Activated naive CD8-positive, alpha-beta T cell treated with anti-CD3 and anti-CD28 coated beads for 36 hours (primary cell): ENCODE measurements at places on chromosomes 2 and 18. TPM values are rescaled to one million over a fixed set of nuclear protein-coding genes. Genes with fewer than 3 reads are reported as not detected.

DNA sequence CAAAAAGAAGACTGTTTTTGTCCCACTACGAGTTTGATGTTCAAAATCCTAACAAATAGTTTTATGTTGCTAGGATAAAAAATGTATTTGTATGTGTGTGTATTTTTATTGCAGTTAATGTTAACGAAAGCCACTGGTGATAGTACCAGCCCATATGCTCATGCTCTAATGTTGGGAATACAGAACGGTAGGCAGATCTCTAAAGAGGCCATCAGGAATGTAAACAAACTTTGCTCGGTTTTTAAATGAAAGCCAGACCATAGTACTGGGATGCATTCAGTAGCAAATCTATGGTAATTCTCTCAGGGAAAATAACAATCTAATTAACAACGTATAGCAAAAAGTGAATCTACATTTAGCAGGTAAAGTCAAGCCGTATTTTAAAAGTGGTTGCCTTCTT is 208.1 kb downstream of the NEDD4L start:
- no peak for DNase-seq
- H3K4me1 ChIP-seq, result no peaks in the 10 kb centered on the region
- H3K27me3 ChIP-seq, result no peaks in the 10 kb centered on the region
- no peaks in the 10 kb centered on the region for H3K36me3 ChIP-seq
- no peak overlapping the region for H3K4me3 ChIP-seq

DNA sequence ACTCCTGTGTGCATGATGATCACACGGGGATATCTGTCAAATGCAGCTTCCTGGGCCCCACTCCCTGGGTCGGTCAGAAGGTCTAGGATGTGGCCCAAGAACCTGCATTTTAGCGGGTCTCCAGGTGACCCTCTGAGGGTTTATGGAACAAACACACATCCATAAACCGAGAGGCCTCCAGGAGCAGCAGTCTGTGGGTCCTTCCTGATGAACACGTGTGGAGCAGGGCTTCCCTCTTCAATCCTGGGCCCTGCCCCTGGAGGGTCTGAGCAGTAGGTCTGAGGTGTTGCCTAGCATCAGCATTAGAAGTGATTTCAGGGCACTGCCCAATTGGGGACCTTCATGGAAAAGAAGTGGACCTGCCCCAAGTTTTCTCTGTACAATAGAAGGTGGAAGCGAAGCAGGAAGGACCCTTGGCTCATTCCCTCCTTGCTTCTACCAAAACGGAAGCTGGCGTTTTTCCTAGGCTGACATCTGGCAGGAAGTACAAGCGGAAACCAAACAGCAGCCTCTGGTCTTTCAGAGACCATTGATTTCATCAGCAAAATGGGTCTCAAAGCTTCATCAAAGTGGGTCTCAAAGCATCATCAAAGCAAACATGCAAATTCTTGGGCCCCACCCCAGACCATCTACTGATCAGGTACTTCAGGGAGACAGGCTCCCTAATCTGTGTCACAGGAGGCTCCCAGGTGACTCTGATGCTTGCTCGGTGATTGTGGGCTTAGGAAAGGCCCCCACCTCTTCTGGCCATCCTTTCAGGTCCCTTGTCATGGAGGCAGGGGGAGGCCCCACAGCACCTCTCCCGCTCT is 30.7 kb downstream of the INO80C start:
- peaks cover 2% of the 10 kb centered on the region for H3K4me1 ChIP-seq
- H3K4me3 ChIP-seq, result no peak overlapping the region
- DNase-seq, result no peak
- H3K36me3 ChIP-seq, result peaks cover 15% of the 10 kb centered on the region

DNA sequence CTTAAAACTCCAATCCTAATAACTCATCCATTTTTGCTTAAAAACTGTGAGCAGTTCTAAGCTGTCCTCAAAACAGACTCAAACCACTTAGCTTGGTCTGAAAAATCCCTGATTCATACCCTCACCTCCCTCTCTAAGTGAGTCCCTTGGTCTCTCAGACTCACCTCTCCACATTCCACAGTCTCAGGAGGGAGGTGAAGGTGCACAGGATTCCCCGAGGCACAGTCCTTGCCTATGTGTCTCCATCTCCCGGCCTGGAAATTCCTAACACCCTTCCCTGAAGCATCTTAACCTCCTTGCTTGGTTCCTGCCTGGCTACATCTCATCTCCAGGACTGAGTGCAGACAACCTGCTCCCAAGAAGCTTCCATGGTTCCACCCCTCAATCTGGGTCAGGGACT is 45.0 kb downstream of the CYRIA start:
- no peak for DNase-seq
- H3K27me3 ChIP-seq, result peaks cover under 1% of the 10 kb centered on the region
- H3K27ac ChIP-seq, result no peak overlapping the region
- no peaks in the 10 kb centered on the region for H3K36me3 ChIP-seq
- H3K4me3 ChIP-seq, result no peak overlapping the region

DNA sequence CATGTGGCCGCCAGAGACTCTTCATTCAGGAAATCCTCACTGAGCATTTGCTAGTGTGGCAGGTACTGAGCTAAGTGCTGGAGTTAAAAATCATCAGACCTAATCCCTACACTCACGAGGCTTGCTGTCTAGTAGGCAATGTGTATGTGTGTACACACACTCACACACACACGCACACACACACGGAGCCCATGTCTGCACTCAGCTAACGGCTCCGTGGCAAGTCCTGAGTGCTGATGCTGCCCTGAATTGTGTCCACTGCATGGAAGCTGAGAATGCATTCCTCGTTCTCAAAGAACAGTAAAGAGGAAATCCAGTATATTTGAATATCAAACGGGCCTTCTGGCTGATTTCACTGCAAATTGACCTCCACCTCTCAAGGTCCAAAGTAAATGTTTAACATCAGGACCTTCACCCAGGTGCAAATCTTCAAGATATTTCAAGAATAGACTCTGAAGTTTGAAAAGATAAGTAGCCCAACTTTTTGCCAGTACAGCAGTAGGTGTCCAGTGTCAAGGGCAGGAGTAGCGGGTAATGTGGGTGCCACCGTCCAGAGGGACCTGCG is 136.1 kb upstream of the TTC39C start:
- no peak overlapping the region for H3K4me3 ChIP-seq
- no peak overlapping the region for H3K27ac ChIP-seq
- H3K36me3 ChIP-seq, result no peaks in the 10 kb centered on the region
- no peaks in the 10 kb centered on the region for H3K27me3 ChIP-seq

RNPEPL1 gene
- total RNA-seq, result 37.2 TPM
